ENCODE measurements at places on chromosomes 2 and 18.
A peak's percentile ranks its signal among the peaks of the same experiment; 100 is the strongest.

DNA sequence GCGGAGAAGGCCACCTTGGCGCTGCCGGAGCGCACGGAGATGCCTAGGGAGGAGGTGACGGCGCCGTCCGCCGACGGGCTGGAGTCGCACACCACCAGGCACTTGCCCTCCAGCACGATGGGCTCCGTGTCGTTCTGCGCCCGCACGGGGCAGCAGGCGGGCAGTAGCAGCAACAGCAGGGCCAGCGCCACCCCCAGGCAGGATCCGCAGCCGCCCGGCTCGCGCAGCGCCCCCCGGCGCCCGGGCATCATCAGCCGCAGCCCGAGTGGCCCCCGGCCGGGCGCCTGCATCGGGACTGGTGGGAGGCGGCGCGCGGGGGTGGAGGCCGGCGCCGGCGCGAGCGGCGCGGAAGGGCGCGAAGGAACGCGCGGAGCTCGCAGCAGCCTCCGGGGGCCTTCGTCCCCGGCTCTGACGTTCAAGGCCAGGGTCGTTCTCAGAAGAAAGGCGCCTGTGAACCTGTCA lies 2.2 kb downstream of the CBLN2 start:
- no peak for DNase-seq

DNA sequence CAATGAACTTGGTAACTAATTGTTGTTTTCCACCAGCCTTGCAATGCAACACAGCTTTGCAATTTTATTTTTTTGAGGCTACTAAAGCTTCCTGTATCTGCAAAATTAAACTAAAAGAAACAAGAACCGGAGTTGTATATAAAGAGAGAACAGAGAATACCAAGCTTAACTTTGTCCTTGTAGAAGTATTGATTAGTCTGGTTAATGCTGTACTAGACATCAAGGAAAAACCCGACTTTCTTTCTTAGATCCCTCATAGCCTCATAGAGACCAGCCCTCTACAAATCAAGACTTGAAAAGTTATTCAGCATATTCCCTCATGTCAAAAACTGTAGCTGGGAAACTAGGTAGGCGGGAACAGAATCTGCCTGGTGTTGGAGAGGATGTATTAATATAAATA lies 1.7 kb upstream of the ASAP2 start:
- DNase-seq, result no peak

- DNase-seq, result no peak
These were observed 99.7 kb upstream of the OTOS start for GRCh38 chr2:240240017-240240734.

- no peak for DNase-seq
These were observed 138.8 kb upstream of the SATB2 start for GRCh38 chr2:199596549-199596948.

- no peak for DNase-seq
These were observed 44.5 kb upstream of the SP3 start for GRCh38 chr2:174009488-174010223.

- DNase-seq, result peak; percentile 61
These were observed 128.5 kb downstream of the TANC1 start for GRCh38 chr2:159096901-159097300.

DNA sequence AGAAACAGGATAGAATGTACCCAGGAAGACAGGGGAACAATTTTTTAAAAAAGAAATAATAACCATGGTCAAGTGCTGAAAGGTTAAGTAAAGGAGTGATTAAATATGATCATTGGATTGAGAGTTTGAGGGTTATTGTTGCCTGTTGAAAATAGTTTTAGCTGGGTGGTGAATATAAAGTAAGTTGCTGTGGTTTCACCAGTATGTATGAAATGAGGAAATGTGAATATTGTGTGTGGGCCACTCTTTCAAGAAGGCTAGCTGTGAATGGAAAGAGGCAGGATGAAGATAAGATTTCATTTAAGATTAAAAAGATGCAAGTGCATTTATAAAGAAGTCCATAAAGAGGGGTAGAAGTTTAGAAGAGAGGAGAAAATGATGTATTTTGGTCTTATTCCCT lies 53.8 kb downstream of the GULP1 start:
- no peak for DNase-seq

- peak; percentile 77 for DNase-seq
These were observed 308.6 kb upstream of the TNP1 start for GRCh38 chr2:217168496-217168895.

DNA sequence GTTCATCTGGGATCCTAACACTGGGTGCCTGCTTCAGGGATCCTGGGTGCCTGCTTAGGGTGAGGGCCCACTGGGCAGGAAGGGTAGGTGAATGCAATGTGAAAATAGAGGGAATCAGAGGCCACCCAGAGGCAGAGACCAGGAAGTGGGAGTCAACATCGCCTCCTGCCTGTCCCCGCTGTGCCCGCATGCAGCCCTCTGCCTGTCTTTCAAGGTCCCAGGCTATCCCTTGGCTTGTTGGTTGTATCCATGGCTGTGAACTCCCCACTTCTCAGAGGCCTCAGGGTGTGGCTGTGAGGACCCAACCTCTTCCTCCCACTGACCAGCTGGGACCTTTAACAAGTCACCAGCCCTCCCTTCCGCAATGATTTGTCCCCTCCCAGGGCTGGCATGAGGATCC lies 26.5 kb downstream of the PSD4 start:
- DNase-seq, result no peak
